A673 (cell line): ENCODE measurements at places on chromosomes 13 and 19.

DNA sequence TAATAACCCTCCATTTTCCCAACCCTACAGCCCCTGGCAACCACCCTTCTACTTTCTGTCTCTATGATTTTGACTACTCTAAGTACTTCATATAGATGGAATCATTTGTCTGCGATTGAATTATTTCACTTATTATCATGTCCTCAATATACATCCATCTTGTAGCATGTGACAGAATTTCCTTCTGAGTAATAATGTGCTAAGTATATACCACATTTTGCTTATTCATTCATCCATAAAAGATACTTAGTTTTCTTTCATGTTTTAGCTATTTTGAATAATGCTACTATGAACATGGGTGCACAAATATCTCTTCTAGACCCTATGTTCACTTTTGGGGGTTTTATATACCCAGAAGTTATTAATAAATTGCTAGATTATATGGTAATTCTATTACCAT is 17.4 kb upstream of the NDFIP2 start:
- no peak for DNase-seq

- peak; percentile 60 for DNase-seq
Observed at GRCh38 chr13:80742033-80742432, 401.1 kb upstream of the SPRY2 start.

- peak; percentile 71 for DNase-seq
Observed at GRCh38 chr13:94389604-94390351, 89.7 kb downstream of the DCT start.

- DNase-seq: no peak
Observed at GRCh38 chr19:45137179-45137761, 23.5 kb downstream of the NKPD1 start.

GRCh38 chr19:18021121-18021755 is 13.3 kb downstream of the ARRDC2 start:
- DNase-seq: peak; percentile 80

DNA sequence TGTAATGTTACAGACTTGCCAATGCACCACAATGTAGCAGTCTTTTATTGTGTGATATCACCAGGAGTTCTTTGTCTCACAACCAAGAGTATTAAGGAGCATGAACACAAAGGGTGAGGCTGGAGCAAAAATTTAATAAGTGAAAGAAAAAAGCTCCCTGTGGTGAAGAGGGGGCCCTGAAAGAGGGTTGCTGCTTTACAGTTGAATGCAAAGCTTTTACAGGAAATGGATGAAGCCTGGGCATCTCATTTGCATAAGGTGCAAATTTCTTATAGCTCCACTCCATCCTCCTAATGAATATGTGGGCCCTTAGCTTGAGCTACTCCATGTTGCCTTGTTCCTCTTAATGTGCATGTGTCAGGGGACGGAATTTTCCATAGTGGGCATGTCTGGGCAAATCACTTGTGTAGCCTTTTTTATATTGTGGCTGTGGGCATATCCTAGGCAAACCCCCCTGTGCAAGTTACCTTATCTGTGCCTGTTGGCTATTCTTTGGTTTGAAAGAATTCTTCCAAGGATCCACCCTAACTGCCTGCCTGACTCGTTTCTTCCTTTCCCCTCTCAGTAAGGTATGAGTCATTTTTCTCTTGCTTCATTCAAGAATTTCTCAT is 45.3 kb upstream of the TRPC4 start:
- DNase-seq: peak; percentile 93

- DNase-seq: no peak
Observed at GRCh38 chr13:47718556-47718955, 282.5 kb downstream of the SUCLA2 start.

- DNase-seq: no peak
Observed at GRCh38 chr13:39998166-39998565, 342.7 kb downstream of the COG6 start.

- no peak for DNase-seq
Observed at GRCh38 chr19:50877338-50877737, 4.1 kb downstream of the KLK2 start.

GRCh38 chr13:94480672-94481145 is 1.2 kb upstream of the DCT start:
- no peak for DNase-seq

- DNase-seq: peak; percentile 62
Observed at GRCh38 chr19:42286349-42287016, 15.4 kb upstream of the PRR19 start.

- DNase-seq: no peak
Observed at GRCh38 chr13:110354715-110355473, 47.8 kb downstream of the COL4A2 start.

- no peak for DNase-seq
Observed at GRCh38 chr13:38752686-38753085, 65.8 kb downstream of the FREM2 start.

GRCh38 chr19:6564393-6564792 is 26.6 kb downstream of the CD70 start:
- DNase-seq: peak; percentile 54

DNA sequence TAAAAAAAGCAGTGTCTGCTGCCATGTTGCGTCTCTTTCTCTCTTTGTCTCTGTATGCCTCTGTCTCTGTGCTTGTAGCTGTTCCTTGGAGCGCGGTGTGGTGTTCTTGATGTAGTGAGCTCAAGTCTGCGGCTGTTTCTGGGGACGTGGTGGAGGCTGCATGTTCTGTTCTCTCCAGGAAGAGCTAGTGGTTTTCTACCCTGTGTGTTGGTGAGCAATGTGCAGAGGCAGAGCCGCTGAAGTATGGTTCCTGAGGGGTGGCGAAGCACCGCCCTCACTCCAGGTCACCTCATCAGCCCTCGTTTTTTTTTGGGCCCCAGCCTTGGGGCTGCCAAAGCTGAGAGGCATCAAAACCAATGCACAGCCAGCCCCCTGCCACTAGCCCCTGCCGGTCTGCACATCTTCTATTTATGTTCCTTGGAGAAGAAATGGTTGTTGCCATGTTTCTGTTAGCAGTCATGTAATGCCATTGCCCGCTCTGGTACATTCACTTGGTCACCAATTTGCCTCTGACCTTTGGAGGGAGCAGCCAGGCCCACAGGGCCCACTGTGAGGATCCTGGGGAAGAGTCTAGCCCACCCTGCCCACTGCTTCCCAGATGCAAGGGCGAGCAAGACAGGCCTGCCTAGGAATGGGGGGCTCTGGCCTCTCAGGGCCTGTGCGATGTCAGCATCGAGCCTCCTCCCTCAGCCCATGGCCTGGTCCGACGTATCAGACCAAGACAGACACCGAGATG is 7.2 kb downstream of the HNRNPL start:
- DNase-seq: no peak

DNA sequence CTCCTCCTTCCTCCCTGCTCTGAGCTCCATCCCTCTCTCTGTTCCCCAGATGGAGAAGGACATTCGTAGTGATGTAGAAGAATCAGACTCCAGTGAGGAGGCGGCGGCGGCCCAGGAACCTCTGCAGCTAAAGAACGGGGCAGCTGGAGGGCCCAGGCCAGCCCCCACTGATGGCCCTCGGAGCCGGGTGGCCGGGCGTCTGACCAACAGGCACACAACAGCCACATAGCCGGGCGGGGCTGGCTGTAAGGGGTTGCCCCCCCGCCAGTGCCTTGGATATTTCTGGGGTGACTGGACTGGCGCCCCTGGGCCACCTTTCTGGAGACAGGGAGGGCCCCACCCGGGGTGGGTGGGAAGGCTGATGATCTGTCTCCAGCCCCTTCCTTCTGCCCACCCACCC is 46.3 kb downstream of the CD320 start:
- DNase-seq: no peak

DNA sequence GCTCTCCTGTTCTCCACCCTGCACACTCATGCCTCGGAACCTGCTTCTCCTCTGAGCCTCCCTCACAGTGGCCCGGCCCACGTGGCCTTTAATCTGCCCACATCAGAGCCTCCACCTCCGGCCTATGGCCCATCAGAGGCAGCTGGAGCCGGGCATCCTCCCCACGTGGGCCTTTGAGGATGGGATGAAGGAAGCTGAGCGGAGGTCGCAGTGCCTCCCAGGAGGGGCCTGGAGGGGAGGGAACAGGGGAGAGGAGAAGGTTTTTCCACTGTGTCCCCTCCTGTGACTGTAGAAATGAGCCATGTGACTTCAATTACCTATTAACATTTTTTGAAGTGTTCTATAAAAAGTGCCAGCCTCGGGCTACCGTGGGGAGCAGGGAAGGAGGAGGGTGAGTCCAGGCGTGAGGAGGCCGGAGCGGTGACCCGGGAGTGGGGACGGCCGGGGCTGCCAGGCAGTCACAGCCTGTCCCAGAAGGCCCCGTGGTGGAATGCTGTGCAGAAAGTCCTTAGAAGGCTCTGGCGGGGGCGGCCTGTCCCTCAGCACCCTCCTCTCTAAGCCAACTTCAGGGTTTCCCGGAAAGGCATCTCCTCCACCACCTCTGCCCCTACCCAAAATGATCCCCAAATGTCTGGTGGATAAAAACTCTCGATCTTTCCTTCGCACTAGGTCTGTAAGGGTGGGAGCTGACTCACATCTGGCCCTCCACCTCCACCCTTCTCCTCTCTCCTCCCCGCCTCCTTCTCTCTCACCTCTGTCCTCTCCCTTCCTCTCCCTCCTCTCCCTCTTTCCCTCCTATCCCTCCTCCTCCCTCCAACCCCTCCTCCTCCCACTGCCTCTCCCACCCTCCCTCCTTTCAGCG is 24.8 kb upstream of the SLC1A5 start:
- DNase-seq: no peak

DNA sequence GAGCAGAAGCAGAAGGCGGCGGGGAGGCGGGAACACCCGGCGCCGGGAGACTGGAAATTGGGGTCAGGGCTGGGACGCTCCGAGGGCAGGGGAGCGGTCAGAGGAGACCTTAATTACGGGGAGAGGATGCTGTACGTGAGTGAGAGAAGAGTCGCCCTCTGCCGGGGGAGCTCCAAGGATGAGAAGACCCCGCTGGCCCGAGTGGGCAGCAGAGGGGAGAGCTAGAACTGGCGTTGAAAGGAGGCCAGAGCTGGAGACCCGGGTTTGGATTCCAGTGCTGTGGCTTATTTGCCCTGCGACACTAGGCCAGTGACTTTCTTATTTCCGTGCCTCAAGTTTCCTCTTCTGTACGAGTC is 536 bp downstream of the FAM32A start:
- DNase-seq: peak; percentile 39

DNA sequence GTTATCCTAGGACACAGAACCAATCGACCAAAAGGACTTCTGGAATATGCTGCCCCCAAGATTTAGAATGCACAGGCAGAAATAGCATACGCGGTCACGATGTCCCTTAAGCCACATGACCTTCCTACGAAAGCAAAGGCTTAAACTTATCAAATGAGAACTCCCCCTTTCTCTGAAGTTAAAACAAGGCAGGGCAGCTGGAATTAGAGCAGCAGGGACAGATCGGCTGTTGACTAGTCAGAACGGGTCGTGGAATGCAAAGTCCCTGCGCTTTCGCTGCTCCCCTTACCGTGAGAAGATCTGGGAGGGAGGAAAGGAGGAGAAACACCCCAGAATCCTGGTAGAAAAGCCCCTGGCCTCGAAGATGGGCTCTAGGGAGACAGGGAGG is 799 bp upstream of the USPL1 start:
- peak; percentile 85 for DNase-seq

DNA sequence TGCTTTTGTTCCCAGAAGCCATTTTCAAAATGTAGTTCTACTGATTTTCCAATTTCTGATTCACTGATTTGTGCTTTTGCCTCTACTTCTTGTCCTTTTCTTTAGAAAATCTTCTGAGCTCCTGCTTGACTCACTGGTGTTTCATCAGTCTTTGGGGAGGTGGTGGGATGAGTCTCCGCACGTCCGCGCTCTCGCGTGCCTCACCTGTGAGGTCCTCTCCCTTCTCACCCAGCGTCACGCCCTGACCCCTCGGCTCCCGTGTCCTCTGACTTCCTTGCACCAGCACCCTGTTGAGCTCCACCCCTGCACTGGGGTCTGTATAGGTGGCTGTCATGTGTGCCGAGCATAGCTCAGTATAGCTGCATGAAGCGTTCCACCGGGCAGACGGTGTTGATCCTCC is 52.7 kb upstream of the MCF2L start:
- no peak for DNase-seq

GRCh38 chr13:91399189-91400062 is 1.0 kb downstream of the GPC5 start:
- DNase-seq: no peak

- DNase-seq: no peak
Observed at GRCh38 chr19:811506-812048, 10.2 kb downstream of the PLPPR3 start.

DNA sequence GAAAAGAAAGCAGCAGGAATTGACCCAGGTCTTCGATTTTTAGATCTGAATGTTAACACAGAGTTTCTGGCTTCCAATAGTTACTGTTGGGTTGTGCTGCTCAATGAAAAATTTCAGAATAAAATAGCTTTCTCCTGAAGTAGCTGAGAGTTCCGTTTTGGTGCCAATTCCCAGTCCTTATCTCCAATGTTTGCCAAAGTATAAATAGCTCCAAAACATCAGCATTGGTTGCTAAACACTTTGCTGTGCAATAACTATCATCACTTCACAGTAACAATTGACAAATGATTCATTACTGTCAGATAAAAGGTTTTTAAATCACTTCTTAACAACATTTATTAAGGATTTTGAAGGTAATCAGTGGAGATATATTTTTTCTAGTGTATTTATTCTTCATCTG is 446.0 kb downstream of the PCDH20 start:
- DNase-seq: no peak

- DNase-seq: no peak
Observed at GRCh38 chr13:30687601-30688000, 47.7 kb upstream of the ALOX5AP start.

DNA sequence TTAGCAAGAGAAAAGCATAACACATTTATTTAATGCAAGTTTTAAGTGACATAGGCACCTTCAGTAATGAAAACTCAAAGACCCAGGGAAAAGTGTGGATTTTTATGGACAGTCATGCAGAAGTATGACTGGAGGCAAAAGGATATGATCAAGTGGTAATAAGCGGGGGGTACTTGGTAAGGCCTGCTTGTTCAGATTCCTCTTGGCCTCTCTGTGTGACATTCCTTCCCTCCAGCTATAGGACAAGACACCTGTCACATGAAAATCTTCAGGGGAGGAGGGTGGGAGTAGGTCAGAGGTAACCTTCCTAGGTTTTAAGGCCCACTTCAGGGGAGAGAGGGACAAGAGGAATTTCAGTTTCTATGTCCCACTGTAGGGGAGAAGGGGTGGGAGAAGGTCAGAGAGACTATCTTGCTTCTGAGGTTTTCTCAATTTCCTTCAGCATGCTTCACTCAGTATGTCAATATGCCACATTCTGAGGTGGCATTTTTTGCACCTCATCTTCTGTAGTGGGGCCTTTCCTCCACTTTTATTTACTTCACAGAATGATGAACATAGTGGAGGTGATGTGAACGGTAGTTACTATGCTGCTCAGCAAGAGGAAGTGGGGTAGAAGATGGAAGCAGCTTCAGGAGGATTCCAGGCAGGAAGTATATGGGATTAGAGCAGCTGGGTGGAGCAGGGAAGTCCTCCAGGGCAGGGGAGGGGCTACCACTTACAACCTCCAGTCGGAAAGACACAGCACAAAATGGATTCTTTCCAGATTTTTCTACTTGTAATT is 73.2 kb upstream of the RFC3 start:
- DNase-seq: peak; percentile 20

GRCh38 chr13:45705918-45706317 is 3.8 kb downstream of the CBY2 start:
- DNase-seq: no peak

GRCh38 chr13:83295686-83296085 is 586.6 kb downstream of the SLITRK1 start:
- no peak for DNase-seq
